ENCODE measurements at places on chromosomes 1 and 21. TPM values are rescaled to one million over a fixed set of nuclear protein-coding genes. Genes with fewer than 3 reads are reported as not detected.

SAMD13 gene
- total RNA-seq = 6.1 TPM

DNA sequence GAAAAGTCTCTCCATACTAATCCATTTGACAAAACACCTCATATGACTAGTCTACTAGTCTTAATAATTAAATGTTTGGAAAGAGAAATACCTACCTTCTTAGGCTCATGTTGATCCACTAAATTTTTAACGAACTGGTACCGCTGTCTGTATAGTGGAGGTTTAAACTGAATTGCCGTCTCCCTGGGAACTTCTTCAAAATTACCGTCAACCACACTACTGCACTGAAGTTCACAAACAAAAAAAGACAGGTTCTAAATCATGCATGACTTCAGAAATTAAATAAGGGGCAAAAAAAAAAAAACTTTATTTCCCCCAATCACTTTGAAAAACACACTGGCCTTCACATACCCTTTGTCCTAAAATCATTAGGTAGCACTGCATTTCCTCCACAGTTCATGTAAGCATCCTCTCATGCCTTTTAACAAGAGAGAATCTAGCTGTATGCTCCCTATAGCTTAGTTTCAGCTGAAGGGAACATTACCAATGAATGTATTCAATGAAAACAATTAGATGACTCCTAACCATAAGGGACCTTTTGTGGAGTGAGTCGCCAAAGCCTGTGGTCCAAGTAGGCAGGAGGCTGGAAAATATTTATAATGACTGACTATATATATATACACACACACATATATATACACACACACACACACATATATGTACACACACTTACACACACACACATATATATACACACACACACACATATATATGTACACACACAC, 3.4 kb downstream of the HENMT1 start:
- no peak overlapping the region for H3K27ac ChIP-seq
- no peaks in the 10 kb centered on the region for H3K27me3 ChIP-seq
- no peak for DNase-seq
- no peak overlapping the region for H3K4me3 ChIP-seq
- H3K4me1 ChIP-seq = no peaks in the 10 kb centered on the region
- H3K36me3 ChIP-seq = no peaks in the 10 kb centered on the region

NBPF12 gene
- total RNA-seq = 24.9 TPM

DNA sequence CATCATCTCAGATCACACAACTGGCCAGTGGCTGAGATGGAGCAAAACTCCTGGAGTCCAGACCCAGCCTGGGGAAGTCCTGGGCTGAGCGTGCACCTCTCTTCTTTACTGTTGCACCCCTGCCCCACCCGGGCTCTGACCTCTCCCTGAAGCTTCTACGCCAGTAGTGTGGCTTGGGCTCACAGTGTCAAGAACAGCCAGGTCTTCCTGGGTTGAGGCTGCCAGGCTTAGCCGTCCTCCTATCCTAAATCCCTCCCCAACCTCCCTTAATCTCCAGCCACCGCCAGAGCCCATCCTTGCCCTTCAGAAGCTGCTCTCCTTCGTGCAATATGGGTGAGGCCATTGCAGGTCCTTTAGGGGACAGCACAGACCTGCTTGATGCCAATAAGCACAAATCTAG, 399.2 kb upstream of the VAMP3 start:
- H3K27me3 ChIP-seq = no peaks in the 10 kb centered on the region
- H3K4me3 ChIP-seq = no peak overlapping the region
- H3K4me1 ChIP-seq = no peaks in the 10 kb centered on the region
- H3K36me3 ChIP-seq = no peaks in the 10 kb centered on the region
- no peak for DNase-seq

- H3K4me3 ChIP-seq = no peak overlapping the region
- DNase-seq = no peak
- no peaks in the 10 kb centered on the region for H3K4me1 ChIP-seq
- H3K36me3 ChIP-seq = no peaks in the 10 kb centered on the region
- no peaks in the 10 kb centered on the region for H3K27me3 ChIP-seq
- no peak overlapping the region for H3K27ac ChIP-seq
Measured at GRCh38 chr1:30323352-30323751, 400.0 kb downstream of the MATN1 start.

DNA sequence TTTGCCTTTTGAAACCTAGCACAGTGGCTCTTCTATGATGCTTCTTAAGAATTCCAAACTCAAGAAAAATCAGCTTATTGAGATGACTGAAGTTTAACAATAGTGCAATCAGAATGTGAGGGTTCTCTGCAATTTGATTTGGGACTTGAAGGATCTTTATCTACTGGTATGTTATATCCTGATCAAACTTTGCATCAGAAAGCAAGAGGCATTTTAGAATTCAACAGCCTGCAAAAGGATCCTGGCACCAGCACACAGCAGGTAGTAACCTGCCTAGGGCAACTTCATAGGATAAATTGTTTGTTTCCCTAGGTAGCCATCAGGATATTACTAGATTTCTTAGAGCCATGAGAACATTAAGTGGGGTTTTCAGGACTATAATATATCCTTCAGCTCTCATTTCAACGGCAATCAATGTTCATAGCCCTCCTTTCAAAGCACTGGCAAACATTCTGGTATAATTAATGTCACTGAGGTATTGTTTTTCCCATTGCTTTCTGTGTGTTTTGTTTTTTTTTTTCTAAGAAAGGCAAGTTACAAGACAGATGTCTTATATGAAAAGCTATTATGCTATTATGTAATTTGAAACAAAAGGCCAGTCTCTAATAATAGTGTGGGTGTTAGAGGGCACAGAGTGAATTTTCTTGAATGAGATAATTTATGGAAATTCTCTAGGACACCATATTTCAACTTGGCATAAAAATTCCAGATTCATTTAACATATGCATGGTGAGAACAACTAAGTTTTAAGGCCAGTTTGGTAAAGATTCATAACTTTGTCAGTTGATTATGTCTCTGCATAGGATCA, 34.5 kb downstream of the NTNG1 start:
- H3K4me3 ChIP-seq = no peak overlapping the region
- no peaks in the 10 kb centered on the region for H3K36me3 ChIP-seq
- DNase-seq = no peak
- no peaks in the 10 kb centered on the region for H3K4me1 ChIP-seq
- H3K27ac ChIP-seq = no peak overlapping the region

All from testis (tissue), 5 donors.